ENCODE measurements at places on chromosomes 7 and 10. TPM values are rescaled to one million over a fixed set of nuclear protein-coding genes. Genes with fewer than 3 reads are reported as not detected.

The NCF1 gene
- total RNA-seq: 32.8 TPM

The WDR91 gene
- 30.0 TPM for total RNA-seq

The LRRC27 gene
- 6.3 TPM for total RNA-seq

The OR2A1 gene
- total RNA-seq: not detected

The OPALIN gene
- not detected for total RNA-seq

DNA sequence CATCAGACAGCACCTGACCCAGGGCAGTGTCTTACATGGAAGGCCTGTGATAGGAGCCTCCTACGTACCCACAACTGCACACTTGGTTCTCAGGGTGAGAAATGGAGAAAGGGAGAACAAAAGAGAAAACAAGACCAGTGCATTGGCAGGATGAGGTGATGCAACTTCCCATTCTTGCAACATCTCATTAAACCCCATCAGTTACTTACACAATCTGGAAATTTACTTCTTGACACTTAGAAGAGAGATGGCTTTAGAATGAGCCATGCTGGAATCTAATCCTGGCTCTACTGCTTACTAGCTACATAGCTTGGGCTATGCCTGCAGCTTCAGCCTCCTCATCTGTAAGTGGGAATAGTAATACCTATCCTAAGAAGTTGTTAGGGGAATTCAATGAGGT, 391.7 kb downstream of the KCNMA1 start:
- DNase-seq: no peak

GRCh38 chr7:49245062-49245461, 320.7 kb downstream of the CDC14C start:
- DNase-seq: no peak

DNA sequence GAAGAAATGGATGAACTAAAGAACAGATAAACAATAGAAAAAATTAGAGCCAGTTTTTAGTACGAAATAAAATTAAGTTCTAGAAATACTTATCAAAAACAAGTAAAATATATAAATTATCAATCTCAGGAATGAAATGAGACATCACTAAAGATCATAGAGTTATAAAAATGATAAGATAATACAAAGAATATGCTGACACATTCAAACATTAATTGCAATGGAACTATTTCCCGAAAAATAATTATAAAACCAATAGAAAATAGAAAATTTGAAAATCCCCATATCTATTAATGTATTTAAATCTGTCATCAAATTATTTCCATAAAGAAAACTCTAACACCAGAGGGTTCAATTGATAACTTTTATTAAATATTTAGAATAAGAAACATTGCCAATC, 458.1 kb upstream of the MBL2 start:
- no peak for DNase-seq

Measured in upper lobe of right lung (tissue), 1 donor.